ENCODE measurements at places on chromosomes 7 and 10.

- DNase-seq, result no peak
Measured at GRCh38 chr7:134546955-134547354, 2.0 kb upstream of the AKR1B15 start.

DNA sequence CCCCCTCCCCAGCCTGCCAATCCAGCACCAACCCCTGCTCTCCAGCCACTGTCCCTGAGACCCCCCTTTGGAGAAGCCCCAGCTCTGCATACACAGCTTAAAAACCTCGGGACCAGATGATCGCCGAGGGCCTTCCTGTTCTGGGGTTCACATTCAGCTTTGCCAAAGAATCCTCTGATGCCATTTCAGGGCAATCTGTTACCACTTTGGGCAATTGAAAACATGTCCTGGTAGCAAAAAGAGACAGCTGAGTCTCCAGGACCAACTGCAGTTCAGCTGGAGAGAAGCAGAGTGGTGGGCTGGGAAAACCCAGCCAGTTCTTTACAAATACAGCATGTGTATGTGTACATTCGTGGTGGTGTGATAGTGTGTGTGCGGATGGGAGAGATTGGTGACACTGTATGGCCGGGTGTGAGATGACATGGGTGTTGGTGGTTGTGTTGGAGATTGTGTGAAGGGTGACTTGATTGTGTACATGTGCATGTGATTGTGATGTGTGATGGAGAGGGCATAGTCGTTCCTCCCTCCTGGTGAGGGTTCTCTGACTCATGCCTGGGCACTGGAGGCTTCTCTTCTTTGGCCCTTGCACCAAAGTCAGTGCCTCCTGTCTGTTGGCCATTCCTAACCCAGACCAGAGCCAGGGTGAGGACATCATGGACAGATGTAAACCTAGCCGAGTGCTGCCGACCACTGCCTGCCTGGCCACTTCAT is 48.5 kb upstream of the AQP1 start:
- DNase-seq, result no peak

DNA sequence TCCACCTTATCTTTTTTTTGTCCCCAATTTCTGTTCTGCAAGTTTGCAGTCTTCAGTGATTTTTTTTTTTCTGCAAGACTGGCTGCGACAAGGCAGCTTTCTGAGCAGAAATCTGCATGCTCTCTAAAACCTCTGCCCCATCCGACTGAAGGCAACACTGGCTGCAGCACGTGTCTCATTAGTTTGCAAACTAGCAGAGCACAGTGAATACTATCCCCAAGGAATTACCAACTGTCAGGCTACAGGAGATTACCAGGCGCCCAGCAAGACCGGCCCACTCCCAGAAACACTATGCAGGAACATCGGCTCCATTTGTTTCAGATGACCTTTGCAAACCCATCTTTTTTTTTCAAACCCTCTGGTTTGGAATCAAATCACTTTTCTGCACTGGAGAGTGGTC is 538.8 kb downstream of the SORCS1 start:
- DNase-seq, result no peak

DNA sequence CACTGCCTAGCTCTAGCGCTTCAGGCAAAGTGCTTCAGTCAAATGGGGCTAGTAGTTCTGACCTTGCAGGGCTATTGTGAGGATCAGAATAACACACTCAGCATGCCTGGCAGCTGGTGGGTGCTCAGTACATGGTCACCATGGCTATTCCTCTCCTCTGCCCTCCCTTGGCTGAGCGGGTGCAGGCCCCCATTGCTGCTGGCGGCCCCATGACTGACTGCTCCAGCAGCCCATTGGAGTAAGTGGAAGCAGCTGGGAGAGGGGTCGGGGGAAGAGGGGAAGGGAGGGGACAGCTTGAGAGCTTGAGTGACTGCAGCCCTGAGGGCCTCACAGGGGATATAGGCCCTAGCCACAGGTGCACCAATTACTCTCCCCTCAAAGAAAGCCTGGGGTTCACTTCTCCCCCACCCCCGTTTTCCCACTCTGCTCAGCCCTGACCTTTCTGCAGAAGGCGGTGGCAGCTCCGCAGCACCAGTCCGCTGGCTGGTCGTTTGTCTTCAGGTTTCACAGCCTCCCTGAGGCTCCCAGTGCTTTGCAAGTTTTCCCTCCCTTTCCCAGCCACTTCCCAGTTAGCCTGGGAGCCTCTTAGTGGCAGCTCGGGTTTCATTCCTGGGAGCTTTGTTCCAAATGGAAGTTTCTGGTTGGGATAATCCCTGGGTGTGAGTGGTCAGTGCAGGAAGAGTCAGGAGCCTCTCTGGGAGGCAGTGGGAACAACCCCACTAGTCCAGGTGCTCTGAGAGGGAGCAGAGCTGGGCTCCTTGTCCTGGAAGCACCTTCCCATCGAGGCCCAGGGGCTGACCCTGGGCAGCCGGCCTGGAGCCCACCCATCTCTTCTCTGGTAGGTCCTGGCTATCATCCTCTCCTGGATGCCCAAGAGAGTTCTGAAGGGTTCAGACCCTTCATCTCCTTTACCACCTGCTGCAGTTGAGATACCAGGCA is 16.3 kb downstream of the FGF8 start:
- no peak for DNase-seq

GRCh38 chr7:229184-229964 is 37.0 kb downstream of the FAM20C start:
- no peak for DNase-seq

GRCh38 chr10:125734823-125735222 is 15.3 kb downstream of the EDRF1 start:
- DNase-seq, result no peak

DNA sequence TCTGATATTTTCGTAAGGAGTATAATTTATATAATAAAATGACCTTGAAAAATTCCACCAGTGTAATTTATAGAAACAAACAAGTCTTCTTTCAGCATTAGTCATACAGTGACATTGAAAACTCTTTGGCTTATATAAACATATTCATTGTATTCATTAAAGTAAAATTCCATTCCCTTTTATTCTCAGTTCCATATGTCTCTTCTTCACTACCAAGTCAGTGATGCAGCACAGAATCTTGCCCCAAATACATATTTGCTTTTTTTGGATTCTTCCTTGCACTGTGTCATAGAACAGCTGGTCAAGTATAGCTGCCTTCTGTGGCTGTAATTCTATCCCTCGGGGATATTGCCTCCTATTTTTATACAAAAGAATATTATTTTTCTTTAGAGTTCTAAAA is 884.5 kb upstream of the POT1 start:
- DNase-seq, result no peak

DNA sequence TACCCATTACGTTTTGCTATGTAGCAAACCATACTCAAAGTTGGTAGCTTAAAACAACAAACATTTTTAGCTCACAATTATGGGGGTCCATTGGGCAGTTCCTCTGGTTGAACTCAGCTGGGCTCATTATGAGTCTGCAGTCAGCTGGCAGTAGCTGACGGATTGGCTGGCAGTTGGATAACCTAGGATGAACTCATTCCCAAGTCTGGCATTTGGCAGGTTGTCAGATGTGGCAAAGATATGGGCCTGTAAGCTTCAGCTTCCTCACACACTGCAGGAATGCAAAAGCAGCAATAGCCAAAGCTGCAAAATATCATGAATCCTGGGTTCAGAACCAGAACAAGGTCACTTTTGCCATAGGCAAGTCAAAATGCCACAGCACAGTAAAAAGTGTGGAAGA is 412.2 kb upstream of the SORCS1 start:
- DNase-seq, result no peak

GRCh38 chr7:158531661-158532060 is 56.0 kb downstream of the PTPRN2 start:
- DNase-seq, result no peak

DNA sequence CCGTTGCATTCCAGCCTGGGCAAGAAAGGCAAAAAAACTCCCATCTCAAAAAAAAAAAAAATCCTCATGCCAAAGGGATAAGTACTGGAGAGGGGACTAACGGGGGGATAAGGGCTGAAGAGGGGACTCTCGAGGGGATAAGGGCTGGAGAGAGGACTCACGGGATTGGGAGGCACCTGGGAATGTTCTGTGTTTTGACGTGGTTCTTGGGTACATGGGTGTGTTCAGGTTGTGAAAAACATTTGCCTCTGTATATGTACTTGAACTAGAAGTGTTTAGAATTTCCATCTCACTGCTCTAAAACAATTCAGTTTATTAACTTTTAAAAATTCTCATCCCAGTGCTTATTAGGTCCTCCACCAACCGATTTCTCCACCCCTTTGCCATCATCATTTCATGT is 4.5 kb downstream of the FKBP6 start:
- DNase-seq, result no peak

- no peak for DNase-seq
Measured at GRCh38 chr10:74871595-74872382, 45.4 kb downstream of the KAT6B start.

GRCh38 chr7:141441837-141442627 is 109.2 kb upstream of the AGK start:
- no peak for DNase-seq

DNA sequence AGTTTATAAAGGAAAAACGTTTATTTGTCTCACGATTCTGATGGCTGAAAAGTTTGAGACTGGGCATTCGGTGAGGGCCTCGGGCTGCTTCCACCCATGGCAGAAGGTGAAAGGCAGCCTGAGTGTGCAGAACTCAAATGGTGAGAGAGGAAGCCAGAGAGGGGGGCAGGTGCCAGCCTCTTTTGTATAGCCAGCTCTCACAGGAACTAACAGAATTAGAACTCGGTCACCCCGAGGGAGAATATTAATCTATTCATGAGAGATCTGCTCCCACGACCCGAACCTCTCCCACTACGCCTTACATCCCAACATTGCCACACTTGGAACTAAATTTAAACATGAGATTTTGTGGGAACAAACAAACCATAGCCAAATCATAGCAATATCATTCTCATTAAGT is 112.6 kb downstream of the ZPBP start:
- no peak for DNase-seq

DNA sequence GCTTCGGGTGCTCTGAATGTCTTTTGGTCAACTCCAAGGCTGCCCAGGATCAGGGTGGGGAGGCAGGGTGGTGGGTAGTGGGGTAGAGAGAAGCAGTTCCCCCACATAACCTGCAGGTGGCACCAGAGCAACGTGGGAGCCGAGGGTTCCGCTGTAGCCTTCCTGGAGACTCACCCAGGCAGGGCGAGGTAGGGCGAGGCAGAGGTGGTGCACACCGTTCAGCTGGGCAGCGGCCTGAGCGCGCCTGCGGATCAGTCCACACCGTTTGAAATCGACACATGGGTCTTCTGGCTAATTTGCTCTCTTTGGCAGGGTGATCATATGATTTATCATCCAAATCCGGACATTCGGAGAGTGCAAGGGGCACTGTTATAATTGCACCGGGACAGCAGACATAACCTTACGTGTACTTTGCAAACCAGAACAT is 41.4 kb upstream of the MAP3K8 start:
- peak; percentile 46 for DNase-seq

DNA sequence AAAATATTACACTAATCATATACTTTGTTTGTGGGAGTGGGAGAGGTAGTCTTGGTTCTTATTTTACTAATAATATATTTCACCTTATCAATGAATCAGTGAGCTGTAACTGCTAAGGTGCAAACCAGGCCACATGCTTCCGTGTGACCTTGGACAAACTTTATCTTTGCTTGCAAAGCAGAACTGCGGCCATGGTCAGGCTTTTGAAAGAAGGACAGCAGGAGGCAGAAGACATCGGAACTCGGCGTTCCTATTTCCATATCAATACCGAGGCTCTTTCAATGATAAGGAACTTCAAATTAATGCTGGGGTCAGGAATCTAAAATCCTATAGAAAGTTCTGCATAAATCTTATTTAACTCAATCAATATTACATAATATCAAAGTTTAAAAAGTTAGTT is 491.9 kb upstream of the PFKP start:
- no peak for DNase-seq

- peak; percentile 65 for DNase-seq
Measured at GRCh38 chr10:124744102-124745050, at the start of gene FAM53B. TSS of gene FAM53B (minus strand) at chr10:124744378. CDS start at chr10:124706713, 37,665 bp downstream.

DNA sequence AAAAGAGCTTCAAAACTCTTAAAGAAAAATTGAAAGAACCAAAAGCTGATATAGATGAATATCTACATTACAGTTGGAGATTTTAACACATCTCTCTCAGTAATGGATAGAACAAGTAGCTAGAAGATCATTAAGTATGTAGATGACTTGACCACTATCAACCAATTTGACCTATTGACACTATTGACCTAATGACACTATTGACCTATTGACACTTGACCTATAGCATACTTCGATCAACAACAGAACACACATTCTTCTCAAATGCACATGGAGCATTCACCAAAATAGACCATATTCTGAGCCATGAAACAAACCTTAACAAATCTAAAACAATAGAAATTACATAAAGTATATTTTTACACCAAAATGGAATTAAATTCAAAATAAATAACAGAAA is 22.3 kb downstream of the GIMAP5 start:
- no peak for DNase-seq

GRCh38 chr10:18567343-18567856 is 84.0 kb downstream of the NSUN6 start:
- DNase-seq, result no peak

GRCh38 chr7:123190109-123190831 is 9.5 kb downstream of the SLC13A1 start:
- DNase-seq, result no peak

GRCh38 chr7:1901431-1902210 is 231.5 kb downstream of the ELFN1 start:
- no peak for DNase-seq

DNA sequence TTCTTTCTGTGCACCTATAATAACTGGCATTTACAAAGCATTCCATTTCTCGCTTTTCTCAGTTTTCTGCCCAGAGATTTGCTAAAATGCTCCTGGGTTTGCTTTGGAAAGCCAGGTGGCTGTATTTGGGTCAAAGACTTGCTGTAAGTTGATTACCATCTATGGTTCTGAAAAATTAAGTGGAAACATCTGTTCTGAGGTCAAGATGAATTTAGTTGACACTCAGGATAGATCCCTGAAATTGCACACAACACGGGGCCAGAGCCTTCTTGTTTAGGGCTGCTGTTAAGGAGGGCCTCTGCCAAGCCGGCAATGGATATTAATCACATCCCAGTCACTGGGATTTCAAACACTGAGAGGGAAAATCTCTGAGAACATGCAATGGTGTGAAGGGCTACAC is 111.6 kb upstream of the GLI3 start:
- no peak for DNase-seq

- DNase-seq, result peak; percentile 77
Measured at GRCh38 chr10:109025172-109025571, 898.1 kb downstream of the XPNPEP1 start.

DNA sequence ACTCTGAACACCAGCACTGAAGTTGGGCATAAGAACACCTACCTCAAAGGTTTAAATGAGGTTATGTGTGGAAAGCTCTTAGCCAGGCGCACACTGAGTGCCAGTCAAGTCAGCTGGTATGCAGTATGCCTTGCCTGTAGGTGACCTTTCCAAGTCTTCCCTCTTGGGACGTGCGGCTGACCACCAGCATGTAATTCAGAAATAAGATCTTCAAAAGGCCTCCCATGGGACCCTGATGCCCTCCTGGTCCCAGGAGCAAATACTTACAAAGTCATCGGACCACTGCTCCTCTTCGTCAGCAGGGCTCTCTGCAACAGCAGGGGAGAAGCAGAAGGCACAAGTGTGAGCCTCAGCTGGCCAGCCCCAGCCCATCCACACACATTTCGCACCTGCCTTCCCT is 40.8 kb downstream of the BLNK start:
- no peak for DNase-seq

Measured in MV-4-11 (cell line).